Stimulated activated CD4-positive, alpha-beta T cell treated with anti-CD3 and anti-CD28 coated beads, Interleukin-15, amount 100 ng/mL, for 24 hours (primary cell): ENCODE measurements at places on chromosomes 7 and 10.

GRCh38 chr10:63355682-63356081 is 110.1 kb downstream of the JMJD1C start:
- no peak for DNase-seq

DNA sequence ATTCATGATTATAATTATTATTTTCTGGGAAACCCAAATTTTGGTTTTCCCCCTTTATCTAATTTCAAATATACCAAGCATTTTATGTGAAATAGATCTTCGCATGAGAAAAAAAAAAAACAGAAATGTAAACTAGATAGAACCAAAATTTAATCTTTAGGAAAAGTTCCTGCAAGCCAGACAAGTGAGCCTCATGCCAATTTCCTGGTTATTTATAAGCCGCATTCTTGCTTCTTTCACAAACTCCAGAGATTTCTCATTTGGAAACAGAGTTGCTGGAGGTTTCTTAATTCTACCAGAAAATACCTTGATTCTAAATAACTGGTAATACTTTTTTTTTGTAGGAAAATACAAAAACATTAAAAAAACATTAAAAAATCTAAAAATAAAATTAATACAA is 690.4 kb upstream of the IGFBP3 start:
- DNase-seq, result no peak

GRCh38 chr10:28381466-28381865 is 78.6 kb upstream of the MPP7 start:
- no peak for DNase-seq

GRCh38 chr7:127838816-127839415 is 186.9 kb downstream of the SND1 start:
- no peak for DNase-seq

DNA sequence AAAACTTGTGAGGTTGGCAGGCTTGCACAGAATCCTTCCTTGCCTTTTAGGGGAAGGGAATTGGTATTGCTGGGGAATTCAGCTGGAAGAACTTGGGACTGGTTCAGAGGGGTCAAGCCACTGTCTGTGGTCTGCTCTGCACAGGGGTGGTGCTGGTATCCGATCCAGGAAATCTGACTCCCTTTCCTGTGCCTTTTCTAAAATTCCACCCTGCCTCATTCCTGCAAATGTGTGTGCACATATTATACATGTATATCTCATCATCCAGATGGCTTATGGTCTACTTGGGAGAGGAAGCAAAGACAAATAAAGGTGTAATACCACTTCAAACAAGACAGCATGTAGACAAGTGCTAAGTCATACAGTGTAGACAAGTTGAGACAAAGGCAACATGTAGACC is 14.3 kb downstream of the UBTD1 start:
- DNase-seq, result no peak

GRCh38 chr10:118812393-118812740 is 57.6 kb upstream of the CACUL1 start:
- DNase-seq, result no peak

GRCh38 chr7:53110425-53110824 is 75.0 kb downstream of the POM121L12 start:
- DNase-seq, result no peak

DNA sequence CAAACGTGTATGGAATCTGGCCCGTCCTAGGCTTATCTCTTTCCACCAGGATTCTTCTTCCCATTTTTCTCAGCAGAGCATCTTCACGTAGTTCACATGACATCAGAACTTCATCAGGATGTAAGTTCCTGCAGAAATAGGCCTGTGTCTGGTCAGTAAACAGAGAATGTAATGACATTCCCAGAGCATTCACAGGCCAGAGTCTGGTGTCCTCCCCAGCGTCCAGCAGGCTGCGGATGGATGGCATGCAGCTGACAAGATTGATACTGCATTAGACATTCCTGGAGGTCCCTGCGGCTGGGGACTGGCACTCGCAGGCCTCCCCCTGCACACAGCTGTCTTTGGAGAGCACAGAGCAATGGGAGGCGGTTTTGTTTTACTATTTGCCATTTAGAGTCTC is 28.7 kb downstream of the MGMT start:
- DNase-seq, result no peak

GRCh38 chr7:80277434-80278427 is 143.1 kb downstream of the GNAI1 start:
- no peak for DNase-seq

- DNase-seq, result no peak
Observed at GRCh38 chr7:102270178-102270887, 16.3 kb upstream of the SH2B2 start.

GRCh38 chr7:24572393-24572996 is 757 bp upstream of the PALS2 start:
- DNase-seq, result peak; percentile 29

GRCh38 chr7:102978284-102978683 is 65.5 kb downstream of the LRRC17 start:
- DNase-seq, result no peak

DNA sequence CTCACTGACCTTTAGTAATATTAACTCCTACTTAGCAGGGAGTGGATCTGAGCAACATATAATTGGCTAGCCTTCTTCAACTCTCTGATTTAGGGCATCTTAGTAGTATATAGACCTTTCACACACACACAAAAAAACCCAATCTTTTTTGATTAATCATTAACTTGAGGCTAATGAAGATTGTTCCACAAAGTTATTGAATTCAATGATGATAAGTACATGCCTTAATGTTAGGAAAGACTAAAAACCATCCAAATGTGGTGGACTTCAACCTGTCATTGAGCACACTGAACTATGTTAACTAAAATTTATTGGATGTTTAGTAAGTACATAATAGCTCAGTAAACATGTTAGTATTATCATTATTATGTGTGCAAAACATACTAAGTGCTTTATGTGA is 179.4 kb upstream of the SLC25A13 start:
- no peak for DNase-seq

DNA sequence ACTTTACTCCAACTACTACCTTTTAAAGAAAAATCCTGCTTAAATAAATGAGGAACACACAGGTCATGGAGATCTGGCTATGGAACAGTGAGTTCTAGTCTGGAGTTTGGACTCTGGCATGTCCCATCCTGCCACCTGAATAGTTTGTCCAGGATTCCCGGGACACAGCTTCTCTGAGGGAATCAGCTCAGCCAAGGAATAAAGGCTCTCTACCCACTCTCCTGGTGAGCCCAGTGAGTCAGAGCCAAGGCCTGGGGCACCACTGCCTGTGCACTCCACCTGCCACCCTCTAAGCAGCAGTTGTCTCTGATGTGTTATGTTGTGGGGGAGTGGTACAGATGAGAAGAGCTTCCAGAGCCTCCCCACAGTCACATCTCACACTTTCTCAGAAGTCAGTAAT is 113.5 kb downstream of the HTR5A start:
- no peak for DNase-seq

DNA sequence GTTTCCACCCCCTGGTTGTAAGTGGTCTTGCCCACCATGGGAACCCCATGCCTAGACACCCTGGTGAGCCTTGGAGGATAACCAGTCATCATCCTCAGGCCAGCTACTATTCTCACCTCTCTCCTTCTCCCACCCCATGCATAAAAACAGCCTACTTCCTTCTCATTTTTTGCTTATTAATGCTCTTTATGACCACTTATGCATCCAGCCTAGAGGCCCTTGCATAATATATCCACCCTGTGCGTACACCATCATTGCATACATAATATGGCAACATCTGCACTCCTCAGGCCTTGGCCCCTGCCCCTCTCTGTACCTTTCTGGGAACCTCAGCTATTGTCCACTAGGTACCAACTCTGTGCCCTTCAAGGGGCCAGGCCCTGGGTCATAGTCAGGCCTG is 91.0 kb downstream of the CDH23 start:
- no peak for DNase-seq

DNA sequence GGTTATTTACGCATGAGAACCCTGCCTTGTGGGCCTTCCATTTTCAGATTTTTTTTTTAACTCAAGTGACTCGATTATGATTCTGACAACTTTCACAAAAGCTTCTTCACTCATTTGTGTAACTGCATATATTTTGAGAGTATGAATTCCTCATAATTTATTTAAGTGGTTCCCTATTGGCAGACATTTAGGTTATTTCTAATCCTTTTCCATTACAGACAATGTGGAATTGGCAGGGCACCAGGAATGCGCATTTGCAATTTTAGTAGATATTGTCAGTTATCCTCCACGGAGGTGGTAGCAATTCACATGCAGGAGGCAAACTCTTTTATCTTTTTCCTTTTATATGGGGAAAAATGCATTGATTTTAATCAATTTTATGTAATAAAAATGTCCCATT is 2.5 kb downstream of the TMEM176B start:
- DNase-seq, result no peak

DNA sequence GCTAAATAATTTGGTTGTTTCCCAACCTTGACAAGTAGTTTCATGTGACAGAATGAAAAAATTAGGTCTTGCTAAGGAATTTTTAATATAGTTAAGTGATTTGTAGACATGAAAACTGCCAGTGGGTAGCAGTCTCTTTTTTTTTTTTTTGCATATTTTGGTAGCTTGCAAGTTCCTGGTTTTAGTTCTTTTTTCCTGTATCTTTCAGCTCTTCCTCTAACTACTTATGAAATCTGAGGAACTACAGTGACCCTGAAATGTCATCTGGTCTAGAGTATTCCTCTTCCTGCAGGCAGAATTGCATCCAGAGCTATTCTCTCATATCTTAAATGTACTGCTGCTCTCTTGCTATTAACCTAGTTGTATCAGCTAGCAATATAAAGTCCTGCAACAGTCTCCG is 160.4 kb downstream of the HDAC9 start:
- no peak for DNase-seq
